ENCODE measurements at places on chromosomes 5 and 9.

GRCh38 chr9:130898552-130898852, 1.9 kb upstream of the QRFP start:
- DNase-seq, result no peak

DNA sequence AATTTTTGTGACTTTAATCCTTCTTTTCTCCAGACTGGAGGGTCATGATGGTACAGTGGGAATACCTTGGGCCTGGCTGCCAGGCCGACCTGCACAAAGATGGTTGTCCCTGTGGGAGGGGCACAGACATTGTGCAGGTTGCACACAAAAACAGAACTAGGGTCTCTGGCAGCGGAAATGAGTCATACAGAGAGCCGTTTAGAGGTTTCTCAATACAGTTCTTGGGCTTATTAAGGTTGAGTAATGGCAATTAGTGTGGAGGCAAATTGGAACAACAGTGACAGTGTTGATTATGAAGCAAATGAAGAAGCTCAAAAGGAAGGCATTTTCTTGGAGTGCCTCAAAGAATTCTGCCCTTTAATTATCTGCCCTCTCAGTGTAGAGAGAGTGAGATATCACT, 173.6 kb downstream of the TENT4A start:
- no peak for DNase-seq

DNA sequence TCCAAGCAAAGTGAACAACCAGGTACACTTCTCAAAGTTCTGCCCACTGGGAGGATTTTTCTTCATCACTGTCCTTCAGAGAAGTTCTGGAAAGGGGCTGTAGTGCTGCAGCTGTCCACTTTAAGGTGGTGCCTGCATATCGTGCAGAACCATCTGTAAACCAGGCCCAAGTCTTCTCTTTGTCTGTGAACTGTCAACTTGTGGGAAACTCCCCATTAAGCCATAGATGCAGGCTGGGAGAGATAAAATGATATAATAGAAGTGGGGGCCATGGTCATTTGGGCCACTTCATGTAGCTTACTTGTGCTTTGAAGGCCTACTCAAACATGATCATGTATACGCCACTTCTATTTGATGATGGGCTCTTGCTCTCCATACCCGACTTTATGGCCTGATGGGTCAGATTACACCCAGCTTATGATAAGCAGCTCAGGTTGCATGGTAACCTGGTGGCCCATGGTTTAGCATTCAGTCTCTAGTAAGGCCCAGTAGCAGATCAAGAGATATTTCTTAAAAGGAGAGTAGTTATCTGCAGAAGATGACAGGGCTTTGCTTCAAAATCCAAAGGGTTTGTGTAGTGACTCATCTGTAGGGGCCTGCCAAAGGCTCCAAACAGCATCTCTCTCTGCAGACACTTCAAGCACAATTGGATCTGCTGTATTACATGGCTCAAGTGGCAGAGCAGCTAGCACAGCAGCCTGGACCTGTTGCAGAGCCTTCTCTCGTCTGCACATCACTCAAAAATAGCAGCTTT, 15.7 kb upstream of the BTF3 start:
- no peak for DNase-seq

DNA sequence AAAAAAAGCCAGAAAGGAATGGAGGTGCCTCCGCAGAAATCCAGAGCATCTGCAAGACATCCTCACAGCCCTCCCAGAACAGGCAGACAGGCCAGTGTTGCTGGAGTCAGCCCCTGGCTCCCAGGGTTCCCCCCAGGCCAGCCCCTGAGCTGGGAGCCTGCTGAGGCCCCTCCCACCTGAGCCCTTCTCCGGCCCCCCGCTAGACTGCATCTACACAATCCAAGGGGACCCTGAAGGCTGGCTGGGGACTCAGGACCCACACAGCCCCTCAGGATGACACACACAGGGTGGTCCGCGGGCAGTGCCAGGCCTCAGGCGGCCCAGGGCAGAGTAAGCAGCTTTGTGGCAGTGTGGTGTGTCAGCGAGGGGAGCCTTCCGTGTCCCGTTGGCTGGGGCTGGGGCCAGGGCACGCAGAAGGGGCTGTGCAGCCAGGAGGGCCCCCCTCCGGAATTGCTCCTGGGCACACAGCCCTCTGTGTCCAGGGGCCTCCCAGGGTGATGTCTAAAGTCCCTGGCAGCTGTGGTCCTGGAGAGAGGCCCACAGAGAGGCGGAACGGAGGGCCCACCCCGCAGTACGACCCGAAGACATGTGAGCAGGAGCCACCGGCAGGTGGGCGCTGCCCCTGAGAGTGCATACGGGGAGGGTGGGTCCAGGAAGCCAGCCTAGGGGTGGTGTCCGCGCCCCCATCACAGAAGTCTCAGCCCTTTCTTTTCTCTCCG, 2.9 kb downstream of the TMEM250 start:
- no peak for DNase-seq

GRCh38 chr5:171397190-171397589, 9.5 kb downstream of the NPM1 start:
- no peak for DNase-seq

DNA sequence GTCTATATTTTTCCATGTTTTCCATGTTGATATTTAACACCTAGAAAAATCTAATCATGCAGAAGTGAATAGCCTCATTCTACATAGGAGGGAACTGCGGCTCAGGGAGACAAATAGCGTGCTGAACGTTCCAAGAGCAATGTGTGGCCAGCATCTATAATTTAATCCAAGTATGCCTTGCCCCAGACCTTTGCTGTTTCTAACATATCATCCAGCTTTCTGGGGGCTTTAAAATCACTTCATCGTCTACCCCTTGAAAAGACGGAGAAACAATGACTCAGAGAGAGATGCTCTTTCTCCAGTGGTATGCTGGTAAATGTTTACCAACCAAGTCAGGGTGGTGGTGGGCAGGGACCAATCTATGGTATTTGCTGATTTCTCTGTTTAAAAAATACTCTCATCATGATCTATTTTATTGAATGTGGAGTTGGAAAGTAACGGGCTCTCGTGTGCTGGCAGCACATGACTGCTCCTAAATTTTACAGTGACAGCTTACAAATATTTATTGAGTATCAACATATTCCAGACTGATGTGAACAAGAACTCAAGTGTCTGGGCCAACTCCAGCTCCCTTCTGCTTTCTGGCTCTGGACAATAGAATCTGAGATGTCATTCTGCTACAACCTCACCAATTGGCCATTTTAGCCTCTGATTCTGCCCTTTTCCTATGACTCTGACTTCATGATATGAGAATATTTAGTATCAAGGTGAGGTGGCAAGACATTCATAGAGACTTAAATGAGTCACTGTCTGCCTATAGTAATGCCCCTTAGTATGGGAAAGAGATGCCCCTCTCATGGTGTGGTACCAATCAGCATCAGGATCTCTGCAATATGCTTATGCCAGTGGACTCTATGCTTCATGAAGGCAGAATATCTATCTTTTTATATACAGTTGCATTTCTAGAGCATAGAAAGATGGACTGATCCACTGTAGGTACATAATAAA, 407.4 kb upstream of the TNC start:
- no peak for DNase-seq

DNA sequence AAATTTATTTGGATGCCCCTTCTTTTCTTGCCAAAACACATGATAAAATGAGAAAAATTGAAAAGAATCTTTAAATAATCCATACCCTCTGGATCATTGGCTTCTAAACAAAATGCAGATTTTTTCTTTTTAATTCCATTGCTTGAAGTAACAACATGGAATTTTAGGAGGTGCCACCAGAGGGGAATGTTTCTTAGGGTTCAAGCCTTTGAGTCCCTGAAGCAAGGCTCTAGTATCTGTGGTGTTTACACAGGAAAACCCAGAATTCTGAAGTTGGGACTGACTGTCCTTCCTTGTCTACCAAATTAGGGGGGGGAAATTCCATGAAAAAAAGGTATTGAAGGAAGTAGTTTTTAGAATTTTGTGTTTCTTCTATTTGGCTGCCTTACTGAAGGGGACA, 69.4 kb downstream of the LMNB1 start:
- DNase-seq, result no peak

DNA sequence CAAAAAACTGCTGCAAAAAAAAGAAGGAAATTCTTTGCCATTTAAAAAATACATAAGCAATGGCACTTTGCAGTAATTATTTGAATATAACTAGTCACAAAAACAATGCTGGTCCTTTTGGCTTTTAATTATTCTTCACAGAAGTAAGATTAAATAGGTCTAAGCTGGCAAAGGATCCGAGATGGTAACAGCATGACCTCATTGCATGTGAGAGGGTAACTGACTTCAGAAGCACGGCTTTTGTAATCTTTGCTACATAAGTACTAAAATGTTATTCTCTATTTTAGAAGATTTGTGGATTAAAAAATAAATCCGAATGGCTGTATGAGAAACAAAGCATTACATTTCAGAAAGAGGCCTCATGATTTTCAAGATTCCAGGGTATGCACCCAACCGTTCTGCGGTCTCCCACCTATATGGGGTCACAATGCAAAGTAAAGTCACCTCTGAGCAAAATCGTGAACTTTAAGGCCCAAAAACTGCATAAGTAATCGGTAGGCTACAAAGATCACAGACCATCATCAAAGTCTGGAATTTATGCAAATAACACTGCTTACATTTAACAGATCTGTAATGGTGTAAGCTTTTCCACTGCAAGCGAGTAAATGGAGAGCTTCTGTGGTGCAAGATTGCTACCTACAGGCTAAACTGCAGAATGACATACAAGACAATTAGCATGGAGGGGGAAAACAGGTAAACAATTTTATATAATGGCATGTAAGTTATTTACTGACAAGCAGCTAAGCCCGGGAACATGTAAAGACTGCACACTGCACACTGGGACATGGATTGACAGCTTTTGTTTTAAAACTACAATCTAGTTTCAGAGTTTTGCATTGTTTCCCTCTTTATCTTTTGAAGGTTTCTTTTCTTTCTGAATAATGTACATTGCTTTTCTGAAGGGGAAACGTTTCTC, 231.6 kb downstream of the SLF1 start:
- no peak for DNase-seq

DNA sequence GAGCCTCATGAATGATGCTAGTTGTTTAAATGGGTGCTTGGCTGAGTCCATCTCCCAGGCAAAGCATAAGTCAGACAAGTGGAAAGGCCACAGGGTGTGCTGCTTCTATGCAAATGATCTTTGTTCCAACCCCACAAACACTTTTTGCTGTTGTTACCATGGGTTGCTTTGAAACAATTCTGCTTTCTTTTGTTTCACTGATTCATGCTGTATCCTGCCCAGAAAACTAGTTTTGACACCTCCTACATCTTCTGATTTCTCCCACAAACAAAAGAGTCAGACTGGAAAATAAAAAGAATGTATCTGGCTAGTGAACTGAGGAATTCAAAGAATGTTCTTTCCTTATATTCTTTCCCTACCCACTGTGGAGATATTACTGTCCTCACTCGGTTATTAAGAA, 298.6 kb downstream of the DIRAS2 start:
- DNase-seq, result no peak
